ENCODE measurements at places on chromosomes 5 and 9.

- no peak for DNase-seq
These were observed 249.2 kb upstream of the ANKRD55 start for GRCh38 chr5:56482363-56482762.

DNA sequence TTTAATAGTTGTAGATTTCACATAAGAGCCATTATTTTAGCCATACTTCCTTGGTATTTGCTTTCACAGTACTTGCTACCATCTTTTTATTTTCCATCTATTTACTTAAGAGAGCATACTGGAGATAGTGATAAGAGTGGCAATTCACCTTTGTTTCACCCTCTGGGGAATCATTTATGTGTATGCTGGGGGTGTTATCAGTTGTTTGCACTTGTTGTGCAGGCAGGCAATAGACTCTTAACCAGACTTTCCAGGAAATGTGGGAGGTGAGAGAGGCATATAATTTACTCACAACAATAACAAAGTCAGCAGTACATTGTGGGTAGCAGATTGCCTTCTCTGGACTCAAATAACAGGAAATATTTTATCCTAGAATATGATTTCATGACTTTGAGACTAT lies 1018.3 kb downstream of the CDH12 start:
- DNase-seq: no peak

- peak; percentile 95 for DNase-seq
These were observed 35.6 kb downstream of the TNFSF8 start for GRCh38 chr9:114894609-114895433.

DNA sequence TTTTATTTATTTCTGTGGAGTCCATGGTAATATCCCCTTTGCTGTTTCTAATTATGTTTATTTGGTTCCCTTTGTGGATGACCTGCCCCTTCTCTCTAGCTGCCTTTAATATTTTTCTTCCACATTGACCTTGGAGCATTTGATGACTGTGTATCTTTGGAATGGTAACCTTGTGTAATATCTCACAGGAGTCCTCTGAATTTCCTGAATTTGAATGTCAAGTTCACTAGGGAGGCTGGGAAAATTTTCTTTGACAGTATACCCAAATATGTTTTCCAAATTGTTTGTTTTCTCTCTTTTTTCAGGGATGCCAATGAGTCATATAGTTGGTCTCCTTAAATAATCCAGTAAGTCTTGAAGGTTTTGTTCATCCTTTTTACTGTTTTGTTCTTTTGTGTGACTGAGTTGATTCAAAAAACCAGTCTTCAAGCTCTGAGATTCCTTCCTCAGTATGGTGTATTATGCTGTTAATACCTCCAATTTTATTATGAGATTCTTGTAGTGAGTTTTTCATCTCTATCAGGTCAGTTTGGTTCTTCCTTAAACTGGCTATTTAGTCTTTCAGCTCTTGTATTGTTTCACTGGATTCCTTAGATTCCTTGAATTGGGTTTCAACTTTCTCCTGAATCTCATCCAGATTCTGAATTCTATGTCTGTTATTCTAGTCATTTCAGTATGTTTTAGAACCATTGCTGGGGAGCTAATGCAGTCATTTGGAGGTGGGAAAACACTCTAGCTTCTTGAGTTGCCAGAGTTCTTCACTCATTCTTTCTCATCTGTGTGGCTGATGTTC lies 349.0 kb upstream of the TARS1 start:
- DNase-seq: peak; percentile 80

DNA sequence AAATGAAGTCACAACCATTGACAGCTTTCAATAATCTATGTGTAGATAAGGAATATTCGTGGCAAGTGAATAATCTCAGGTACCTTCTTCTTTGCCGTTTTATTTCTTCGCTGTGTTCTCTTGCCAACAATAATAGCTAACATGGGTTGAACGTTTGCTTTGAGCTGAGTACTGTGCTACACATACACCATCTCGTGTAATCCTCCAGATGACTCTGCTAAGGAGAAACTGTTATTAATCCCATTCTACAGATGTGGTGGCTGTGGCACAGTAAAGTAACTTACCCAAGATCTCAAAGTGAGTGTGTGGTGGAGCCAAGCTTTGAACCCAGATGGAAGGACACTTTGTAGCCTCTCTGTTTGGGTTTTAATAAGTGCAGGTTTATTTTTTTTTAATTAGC lies 179.7 kb downstream of the C9orf152 start:
- DNase-seq: no peak

DNA sequence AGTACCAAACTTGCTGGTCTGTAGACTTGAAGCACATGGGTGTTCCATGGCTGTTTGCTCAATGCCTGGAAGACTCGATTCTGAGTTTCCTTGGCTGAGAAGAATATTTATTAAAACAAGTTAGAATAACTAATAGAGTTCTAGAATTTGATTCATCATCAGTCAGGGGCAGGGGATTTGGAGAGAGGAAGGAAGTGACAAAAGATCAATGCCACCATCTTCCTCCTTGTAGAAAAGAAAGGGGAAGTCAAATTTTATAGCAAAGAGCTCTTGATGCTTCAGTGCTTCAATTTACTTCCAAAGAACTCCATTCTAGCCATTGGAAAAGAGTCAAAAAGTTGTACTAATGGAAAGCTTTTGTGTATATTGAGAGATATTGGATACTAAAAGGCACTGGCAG lies 236.3 kb downstream of the MCTP1 start:
- DNase-seq: no peak

DNA sequence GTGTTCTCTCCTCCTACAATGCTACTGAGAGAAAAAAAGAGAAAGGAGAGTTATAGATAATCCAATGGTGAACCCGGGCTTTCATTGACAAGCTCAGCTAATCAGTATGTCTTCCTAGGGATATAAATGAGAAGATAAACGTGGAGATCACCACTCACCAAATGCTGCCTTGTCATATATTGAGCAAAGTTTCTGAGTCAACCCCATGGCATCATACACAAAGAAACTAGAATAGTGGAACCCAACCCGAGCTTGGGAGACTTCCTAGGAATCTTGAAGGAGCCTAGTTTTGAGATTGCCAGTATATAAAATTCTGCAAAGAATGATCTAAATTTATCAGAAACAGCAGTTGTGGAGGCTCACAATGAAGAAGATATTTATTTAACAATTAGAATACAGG lies 47.8 kb downstream of the PTPN3 start:
- DNase-seq: no peak

GRCh38 chr5:459562-460272 lies 16.7 kb downstream of the EXOC3 start:
- no peak for DNase-seq

DNA sequence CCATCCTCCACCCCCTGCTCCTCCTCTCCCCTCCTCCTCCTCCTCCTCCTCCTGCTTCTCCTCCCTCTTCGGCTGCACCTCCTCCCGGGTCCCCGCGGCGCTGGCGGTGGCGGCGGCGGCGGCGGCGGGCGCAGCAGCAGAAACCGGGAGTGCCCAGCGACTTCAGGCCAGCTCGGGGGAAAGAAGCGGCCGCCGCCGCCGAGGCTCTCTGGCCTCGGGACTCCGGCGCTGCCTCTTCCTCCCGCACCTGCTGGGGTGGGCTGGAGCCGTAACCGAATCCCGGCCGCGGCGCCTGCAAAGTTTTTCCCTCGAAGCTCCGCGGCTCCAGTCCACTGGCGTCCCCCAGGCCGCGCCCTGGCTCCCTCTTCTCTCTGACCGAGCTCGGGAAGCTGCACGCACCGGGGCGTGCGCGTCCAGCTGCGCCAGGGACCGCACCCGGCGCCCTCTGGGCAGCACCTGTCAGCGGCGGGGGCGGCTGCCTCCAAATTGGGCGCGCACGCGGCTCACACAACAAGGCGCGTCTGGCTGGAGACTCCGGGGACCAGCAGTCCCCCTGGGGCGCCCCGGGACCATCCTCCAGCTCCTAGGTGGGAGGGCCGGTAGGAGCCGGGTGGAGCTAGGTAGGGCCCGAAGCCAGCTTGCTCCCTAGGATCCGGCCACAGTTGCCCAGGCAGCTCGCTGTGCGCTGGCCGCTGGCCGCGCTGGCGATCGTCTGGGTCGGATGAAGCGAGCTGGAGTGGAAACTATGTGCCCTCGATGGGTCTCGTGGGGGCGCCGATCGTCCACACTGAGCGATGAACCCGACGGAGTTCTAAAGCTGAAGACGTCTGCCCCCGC lies at the start of gene MCTP1:
Gene MCTP1, minus strand, starts transcription at position 523 of the 837 bp plus-strand sequence.
- DNase-seq: no peak

DNA sequence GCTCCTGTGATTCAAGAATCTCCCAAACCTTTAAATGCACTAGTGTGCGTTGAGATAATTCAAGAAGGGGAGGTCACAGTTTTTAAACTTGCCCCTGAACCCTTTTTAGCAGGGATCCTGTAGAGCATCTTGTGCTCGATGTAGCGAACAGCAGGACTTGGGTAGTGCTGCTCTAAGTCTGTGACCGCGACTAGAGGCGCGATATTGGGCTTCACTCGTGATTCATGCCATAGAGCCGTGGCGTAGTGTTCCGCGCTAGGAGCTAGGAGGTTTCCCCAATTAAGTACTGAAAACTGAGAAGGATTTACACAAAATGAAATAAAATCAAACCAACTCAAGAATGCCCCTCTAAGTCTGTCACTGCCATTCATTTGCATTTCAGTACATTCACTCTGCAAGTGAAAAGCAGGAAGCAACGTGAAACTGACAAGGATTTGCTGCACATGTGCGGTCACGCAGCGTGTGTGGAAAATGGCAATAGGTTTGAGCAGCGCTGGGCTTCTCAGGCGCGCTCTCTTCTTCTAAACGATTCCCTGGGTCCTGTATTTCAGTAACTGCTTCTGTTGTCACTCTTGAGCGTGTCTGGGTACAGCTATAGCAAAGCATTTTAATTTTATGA lies 1135.9 kb upstream of the WWC1 start:
- DNase-seq: no peak

DNA sequence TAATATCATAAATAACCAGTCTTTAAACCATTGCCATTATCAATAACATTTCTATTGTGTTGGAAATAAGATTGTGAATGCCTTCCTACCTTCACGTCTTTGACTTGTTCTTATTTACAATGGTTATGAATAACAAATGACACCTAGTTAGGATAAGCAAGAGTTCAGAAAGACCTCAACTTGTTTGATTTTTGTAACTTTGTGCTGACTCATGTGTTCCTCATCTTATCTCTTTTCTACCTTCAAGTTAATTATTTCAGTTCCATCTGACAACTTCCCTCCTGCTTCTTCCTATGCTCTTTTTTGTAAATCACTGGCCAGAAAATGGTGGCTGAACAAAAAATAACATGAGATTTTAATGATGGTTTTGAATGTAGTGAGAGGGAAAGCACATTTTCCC lies 538.5 kb upstream of the TUSC1 start:
- no peak for DNase-seq

DNA sequence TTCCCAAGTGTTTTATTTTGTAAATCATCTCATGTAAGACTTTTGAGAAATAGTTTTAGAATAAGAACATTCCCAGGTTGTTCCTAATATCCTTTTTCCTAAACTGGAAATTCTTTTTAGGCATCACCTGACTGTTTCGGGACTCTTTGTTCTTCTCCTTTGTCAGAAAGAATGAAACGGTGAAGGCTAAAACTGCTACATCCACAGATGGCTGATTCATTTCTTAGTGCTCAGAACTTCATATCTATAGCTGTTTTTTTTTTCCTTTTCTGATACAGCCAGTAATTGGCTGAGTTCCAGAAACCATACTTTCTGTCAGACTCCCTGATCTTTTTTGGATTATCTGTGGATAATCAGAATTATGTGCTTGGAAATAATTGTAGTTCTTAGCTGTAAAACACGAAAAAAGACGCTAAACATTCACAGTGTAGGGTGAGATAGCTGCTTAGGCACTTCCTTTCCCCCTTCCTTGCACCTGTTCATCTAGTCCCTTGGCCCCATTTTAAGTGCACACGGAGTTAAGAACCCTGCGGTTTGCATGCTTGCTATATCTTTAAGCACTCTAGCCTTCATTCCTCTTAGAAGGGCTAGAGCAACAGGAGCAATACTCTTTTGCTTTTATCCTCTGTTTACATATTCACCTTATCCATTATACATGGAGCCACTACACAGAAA lies 283.9 kb downstream of the PJA2 start:
- no peak for DNase-seq

GRCh38 chr5:57538341-57538955 lies 55.8 kb upstream of the ACTBL2 start:
- peak; percentile 68 for DNase-seq

DNA sequence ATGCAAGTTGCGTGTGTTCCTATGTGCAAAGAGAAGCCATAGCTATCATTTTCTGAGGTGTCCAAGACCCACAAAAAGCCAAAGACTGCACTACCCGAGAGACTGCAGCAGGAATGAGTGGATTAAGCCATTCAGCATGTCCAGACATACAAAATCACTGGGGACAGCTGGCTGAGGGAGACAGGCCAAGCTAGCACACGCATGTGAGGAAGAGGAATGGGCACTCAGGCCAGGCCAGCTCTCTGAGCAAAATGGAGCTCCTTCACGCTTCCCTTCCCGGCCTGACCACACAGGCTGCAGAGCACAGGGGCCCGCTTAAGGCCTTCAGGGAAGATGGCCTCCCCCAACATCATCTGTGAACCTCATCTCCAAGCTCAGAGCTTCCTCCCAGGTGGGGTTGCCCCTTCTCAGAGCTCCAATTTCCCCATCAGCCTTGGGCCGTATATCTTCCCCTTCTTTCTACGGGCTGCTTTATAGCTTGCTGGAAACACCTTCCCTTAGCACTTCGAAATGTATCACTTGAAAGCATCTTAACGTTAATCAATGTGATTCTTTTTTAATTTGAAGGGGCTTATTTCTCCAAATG lies 8.4 kb downstream of the DCANP1 start:
- no peak for DNase-seq

- peak; percentile 29 for DNase-seq
These were observed 12.8 kb downstream of the FAM81B start for GRCh38 chr5:95403996-95404395.

GRCh38 chr9:99222416-99223270 lies 561 bp downstream of the SEC61B start:
- DNase-seq: peak; percentile 16

- no peak for DNase-seq
These were observed 95.6 kb upstream of the TUSC1 start for GRCh38 chr9:25773805-25774204.

GRCh38 chr5:67901814-67902496 lies 313.6 kb upstream of the PIK3R1 start:
- no peak for DNase-seq

- no peak for DNase-seq
These were observed 196.0 kb downstream of the SPATA31D1 start for GRCh38 chr9:82184524-82184923.

- DNase-seq: peak; percentile 60
These were observed 59.9 kb upstream of the TLR4 start for GRCh38 chr9:117644133-117644931.

DNA sequence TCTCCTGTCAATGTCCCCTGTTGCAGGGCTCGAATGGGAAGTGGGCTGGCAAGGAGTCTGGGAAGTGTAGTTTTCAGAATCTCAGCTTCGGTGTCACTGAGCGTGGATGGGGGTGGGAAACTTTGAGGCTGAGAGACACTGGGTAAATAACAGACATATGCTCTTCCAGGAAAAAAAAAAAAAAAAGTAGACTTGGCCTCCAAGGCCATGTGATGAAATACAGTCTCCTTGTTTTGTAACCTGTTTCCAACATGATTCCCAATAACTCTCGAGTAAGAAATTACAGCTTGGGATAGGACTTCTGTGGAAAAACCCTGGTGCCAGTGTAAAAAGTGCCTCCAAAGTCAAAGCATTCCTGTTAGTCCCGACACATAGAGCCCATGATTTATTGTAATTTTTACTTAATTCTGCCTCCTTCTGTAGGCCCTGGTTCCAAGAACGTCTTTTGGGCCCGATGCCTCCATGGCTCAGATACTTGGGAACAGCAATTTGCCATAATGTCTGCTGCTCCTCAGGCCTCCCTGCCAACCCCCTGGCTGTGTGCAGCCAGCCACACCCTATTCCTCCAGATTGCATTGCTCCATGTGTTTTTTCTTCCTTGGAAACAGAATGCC lies 119.5 kb upstream of the TNC start:
- DNase-seq: peak; percentile 48
